Stimulated activated CD4-positive, alpha-beta T cell treated with anti-CD3 and anti-CD28 coated beads, Interleukin-4, amount 100 ng/mL, for 4 hours (primary cell): ENCODE measurements at places on chromosomes 7 and 10.

DNA sequence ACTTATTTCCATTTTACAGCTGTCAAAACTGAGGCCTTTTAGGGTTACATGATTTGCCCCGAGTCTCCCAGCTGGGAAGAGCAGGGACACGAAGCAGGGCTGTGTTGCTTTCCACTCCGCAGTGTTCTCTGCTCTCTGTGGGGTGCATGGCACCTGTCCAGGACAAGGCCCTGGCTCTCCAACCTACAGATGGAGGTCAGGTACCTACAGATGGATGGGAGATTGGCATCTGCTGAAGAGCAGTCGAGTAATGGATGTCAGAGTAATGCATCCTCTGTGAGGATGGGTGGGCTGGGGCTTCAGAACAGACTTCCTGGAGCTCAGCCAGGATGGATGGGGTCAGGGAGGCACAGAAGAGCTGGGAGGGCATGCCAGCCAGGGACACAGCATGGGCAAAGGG lies 85.0 kb downstream of the EMX2 start:
- no peak for DNase-seq

DNA sequence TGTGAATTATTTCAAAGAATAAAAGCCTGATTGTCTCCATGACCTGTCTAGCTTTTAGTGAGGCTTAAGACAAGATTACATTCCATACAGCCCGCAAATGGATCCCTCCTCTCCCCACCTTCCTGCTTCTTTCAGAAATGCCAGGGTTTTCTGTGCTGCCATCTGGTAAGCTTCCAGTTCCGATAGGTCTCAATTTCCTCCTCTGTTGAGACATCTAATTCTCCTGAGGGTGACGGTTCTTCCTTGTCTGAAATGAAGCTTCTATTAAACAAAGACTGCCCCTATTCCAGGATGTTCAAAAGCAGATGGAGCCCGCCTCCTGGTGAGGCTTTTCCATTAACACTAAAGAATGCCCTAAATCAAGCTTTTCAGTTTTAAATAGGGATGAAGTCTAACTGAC lies 295.6 kb downstream of the PTPRN2 start:
- no peak for DNase-seq

DNA sequence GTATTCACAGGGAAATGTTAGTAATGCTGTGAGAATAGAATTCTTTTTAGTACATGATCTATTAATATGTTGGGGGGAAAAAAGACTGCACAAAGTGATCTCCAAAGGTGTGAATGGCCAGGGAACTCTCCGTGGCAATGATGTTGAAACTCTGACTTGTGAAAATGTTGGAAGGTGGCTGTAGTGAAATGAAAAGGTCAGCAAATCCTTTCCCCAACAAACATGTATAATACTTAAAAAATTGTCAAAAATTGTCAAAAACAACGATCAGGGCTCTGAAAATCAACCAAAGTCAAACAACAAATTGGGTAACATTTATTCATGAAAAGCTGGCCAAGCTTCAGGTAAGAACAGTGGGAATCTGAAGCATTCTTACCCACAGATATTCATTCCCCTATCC lies 35.5 kb downstream of the TMEM26 start:
- no peak for DNase-seq

DNA sequence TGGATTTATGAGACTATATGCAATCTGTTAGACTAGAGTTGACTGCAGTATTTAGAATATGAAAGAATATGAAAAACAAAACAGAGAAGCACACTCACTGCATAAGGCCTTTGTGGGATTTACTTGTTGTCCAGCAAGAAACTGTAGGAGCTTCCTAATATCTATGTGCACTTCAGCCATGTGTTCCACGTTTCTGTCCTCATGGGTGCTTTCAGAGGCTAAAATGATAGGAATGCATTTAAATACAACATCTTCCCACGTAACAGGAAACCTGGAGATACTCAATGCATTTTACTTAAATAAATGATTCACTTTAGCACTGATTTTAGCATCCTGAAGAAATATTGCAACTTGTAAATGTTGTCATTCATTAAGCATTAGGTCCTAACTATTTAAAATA lies 11.7 kb downstream of the HUS1 start:
- DNase-seq = no peak

- DNase-seq = no peak
Measured at GRCh38 chr10:71531485-71532446, 135.0 kb downstream of the CDH23 start.

DNA sequence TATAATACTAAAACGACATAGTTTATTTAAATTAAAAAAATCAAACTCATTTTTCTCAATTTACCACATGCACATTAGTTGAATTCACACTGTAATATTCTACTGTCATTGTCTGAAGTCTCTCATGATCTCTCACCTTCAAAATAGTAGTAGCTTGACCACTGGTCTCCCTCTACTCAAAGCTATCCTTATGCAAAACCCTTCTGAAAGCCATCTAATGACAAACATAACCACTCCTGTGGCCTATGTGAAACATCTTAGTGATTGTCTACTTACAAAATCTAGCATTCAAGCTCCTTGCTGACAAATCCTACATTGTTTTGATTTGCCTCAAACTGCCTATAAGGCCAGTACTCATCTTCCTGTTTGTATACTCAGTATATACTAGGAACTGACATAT lies 606.0 kb upstream of the GHITM start:
- no peak for DNase-seq

DNA sequence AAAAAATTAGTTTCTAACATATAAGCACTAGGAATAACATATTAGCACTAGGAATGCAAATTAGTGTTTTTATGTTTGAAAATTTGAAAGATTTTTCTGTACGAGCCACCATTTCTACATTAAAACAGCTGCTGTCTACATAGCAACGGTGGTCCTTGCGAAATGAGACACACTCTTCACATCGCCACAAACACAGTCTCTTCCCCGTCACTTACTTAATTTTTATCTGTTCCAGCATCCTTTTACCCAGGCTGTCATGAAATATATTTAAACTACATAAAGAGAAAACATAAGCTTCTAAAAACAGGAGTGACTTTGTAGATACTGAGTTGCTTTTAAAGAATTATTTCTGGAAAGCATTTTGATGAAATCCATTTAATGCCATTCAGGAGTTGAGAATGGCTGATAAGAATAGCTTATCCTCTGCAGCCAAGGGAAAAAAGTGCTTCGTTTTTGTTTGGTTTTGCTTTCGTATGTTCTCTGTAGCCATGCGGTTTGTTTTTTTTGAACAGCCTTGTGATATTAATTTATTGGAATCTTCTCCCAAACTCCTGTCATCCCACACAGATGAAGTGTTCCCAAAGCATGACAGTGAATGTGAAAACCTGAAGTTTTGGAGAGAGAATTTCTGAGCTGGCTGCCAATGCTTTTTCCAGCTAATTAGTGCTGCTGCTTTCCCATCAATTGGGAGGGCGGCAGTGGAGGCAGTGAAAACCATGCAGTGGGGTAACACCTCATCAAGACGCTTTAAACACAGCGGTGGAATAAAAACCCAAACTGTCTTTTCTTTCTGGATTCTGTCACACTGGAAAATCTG lies 603.7 kb upstream of the ADARB2 start:
- no peak for DNase-seq

DNA sequence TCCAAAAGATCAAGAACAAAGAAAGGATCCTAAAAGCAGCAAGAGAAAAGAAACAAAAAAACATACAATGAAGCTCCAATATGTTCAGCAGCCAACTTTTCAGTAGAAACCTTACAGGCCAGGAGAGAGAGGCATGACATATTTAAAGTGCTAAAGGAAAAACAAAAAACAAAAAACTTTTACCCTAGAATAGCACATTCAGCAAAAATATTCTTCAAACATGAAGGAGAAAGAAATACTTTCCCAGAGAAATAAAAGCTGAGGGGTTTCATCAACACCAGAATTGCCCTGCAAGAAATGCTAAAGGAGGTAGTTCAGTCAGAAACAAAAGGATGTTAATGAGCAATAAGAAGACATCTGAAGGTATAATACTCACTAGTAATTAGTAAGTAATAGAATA lies 753.5 kb upstream of the POT1 start:
- DNase-seq = no peak

DNA sequence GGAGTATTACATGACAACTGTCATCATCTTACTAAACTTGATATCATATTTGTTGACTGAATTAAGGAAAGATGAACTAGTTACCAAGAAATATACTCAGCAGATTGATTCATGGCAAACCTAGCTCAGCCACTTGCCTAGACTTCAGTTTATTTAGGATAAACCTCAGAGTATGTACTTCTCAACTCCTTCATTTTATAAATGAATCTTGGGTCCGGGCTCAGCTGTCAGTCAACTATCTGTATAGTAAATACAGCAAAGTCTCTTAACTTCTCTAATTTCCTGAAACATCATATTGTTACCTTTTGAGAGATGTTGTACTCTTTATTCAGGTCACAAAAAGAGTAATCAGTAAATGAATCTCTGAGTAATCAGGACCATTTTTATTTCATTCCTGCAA lies 211.0 kb upstream of the KLF14 start:
- DNase-seq = no peak

GRCh38 chr10:132499367-132499685 lies 38.3 kb upstream of the INPP5A start:
- no peak for DNase-seq

GRCh38 chr10:132624847-132625471 lies 87.4 kb downstream of the INPP5A start:
- DNase-seq = no peak

DNA sequence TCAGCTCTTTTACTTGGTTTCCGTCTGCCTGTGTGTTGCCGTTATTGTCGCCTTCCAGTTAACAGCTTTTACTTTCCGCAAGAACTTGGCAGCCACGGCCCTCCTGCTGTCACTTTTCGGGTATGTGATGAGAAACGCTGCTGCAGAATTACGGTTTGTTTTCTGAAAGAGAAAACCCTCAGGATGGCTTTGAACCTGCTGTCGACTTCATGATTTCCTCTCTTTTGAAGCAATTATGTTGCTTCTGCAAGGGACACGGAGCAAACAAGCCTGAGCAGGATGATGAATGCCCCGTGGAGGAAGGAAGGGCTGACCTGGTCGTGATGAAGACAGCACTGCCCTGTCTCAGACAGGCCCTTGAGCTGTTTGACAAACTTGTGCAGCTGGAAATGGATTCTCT lies 339.8 kb downstream of the ABCA13 start:
- no peak for DNase-seq

DNA sequence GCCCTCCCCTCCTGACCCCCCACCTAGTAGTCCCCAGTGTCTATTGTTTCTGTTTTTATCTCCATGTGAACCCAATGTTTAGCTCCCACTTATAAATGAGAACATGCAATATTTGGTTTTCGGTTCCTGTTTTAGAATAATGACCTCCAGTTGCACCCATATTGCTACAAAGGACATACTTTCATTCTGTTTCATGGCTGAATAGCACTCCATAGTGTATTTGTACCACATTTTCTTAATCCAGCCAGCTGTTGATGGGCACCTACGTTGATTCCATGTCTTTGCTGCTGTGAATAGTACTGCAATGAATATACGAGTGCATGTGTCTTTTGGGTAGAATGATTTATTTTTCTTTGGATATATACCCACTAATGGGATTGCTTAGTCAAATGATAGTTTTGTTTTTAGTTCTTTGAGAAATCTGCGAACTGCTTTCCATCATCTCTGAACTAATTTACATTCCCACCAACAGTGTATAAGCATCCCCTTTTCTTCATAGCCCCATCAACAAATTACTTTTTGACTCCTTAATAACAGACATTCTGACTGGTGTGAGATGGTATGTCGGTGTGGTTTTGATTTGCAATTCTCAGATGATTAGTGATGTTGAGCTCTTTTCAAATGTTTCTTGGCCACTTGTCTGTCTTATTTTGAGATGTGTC lies 128.4 kb upstream of the PHYHIPL start:
- DNase-seq = no peak

- no peak for DNase-seq
Measured at GRCh38 chr7:140231771-140232491, 55.1 kb upstream of the KDM7A start.

GRCh38 chr7:120441850-120442249 lies 168.9 kb downstream of the KCND2 start:
- no peak for DNase-seq

GRCh38 chr10:30784524-30784896 lies 155.0 kb upstream of the LYZL2 start:
- DNase-seq = no peak

DNA sequence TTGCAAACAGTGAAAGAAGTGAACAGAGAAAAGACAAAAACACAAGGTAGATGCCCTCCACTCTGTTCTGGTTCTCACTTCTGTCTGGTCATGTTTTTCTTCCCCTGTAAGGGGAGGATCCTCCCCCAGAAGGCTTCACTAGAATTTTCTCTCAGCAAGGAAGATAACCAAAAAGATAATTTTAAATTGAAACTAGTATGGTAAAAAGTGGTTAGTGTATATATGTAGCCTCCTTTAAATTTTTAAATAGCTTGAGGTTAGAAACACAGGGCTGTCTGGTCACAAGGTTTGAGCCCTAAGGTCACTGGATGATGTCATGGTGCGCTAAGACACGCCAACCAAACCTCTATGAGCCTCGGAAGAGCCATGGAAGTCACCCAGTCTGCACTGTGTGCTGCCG lies 5.6 kb upstream of the PKD1L1 start:
- DNase-seq = no peak
